AG08396 (cell line): ENCODE measurements at places on chromosomes 2 and 18.

- no peak for DNase-seq
Observed at GRCh38 chr2:190755772-190756415, 107.0 kb downstream of the NAB1 start.

- DNase-seq = no peak
Observed at GRCh38 chr2:178320011-178320585, 125.8 kb downstream of the OSBPL6 start.

DNA sequence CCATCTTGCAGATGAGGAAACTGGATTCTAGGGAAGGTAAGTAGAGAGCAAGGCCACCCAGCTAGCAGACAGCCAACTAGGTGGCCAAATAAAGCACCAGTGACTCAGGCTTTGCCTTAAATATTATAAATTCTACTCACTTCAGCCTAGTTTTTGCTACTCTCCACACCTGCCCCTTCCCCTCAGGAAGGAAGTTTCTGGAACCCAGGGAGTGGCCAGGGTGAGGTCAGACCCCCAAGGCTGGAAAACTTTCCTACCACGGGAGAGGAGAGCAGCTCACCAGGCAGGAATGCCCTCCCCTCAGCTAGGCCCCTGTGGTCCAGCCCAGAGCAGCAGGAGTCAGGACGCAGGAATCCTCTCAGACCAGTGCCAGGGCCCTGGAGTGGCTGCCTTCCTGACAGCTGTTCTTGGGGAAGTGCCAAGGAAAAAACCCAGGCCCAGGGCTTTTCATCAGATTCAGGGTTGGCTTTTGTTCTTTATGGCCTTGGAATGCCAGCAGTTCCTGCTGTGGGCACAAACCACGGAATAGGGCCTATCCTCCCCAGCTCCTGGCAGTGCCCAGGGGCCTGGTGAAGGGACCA is 5.1 kb upstream of the PAX8 start:
- peak; percentile 84 for DNase-seq

DNA sequence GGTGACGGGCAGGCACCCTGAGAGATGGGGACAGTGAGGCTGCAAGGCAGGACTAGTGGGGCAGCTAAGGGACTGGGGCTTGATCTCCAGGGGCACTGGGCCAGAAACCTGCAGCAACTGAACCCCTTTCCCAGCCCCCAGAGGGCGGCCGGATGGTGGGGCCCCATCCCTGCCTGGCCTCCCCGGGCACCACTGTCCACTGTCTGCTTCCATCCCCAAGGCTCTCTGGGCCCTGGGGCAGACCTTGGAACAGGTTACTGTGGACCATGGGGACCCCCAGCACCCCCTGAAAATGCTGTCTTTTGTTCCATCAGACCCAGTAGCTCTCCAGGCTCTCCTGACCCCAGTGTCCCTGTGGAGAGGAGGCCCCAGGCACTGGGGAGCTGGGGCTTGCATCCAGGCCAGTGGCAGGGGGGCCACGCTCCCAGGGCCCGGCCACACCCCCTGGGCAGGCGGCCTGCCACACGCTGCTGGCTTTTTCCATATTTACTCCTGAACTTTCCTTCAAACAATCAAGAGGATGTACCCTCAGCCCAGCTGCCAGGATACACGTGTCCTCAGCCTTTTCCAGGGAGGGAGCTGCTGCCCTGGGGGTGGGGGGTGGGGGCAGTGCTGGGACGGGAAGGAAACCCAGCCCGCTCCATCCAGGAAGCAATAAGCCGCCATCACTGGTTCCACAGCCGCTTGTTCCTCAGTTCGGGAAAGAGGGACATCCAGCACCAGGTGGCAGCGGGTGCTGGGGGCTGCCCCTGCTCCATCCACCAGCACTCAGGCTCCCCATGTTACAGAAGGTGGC is 102.3 kb upstream of the ODC1 start:
- no peak for DNase-seq
